Astrocyte of the spinal cord (primary cell): ENCODE measurements at places on chromosomes 16 and 17.

DNA sequence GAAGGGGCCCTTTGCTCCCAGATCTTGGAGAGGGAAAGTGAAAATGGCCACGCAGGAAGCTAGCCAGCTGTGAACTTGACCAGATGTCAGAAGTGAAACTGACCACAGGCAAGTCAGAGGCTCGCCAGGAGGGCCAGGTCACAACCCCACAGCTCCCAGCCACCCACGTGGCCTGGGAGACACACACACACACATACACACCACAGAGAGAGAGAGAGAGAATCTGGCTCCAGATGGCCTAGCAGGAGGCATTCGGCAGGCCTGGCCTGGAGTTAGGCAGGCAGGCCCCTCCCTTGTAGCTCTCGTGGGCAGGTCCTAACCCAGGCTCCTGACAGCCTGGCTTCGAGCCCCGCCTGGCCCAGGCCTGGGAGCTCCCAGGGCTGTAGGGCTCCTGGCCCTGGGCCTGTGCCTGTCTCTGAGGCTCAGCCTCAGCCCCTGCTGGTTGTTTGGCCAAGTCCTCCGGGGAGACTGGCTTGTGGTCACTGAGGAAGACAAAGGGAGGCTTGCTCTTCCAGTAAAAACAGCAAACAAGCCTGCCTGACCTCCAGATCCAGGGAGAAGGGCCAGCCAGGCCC is 20.2 kb downstream of the NGFR start:
- DNase-seq: peak; percentile 99

- peak; percentile 95 for DNase-seq
Measured at GRCh38 chr17:59846394-59847165, 46.2 kb downstream of the TUBD1 start.

DNA sequence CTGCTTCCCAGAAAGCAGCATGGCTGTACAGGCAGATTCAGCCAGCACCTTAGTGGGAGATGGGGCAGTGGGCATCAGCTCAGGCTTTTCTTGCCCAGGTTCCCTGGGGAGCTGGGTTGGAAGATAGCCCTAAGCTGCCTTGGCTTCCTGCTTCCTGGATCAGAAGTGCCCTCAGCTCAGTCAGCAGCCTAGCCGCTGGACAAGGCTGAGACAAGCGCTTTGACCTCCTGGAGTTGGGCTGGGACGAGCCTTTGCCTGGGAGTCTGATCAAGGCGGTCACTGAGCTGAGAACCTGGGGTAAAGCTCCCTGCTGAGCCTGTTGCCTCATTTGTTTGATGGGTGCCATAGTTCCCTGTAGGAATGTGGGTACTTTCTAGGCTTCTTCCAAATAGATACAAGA is 190.0 kb downstream of the RAB11FIP4 start:
- peak; percentile 68 for DNase-seq

DNA sequence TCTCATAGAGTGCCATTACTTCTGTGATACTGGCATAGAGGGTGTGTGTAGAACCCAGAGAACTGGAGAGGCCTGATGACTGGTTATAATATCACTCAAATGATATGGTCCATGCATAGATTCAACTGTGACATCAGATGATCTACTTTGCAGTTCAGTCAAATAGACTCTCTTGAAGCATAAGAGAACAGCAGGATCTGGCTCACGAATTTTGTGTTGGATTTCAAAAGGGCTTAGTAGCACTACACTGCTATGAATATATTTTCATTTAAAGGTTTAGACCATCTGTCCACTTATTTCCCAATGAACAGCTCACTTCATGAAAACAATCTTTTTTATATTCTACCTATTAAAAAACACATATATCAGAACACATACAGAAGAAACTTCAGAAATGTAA is 119.7 kb downstream of the KIF2B start:
- no peak for DNase-seq

DNA sequence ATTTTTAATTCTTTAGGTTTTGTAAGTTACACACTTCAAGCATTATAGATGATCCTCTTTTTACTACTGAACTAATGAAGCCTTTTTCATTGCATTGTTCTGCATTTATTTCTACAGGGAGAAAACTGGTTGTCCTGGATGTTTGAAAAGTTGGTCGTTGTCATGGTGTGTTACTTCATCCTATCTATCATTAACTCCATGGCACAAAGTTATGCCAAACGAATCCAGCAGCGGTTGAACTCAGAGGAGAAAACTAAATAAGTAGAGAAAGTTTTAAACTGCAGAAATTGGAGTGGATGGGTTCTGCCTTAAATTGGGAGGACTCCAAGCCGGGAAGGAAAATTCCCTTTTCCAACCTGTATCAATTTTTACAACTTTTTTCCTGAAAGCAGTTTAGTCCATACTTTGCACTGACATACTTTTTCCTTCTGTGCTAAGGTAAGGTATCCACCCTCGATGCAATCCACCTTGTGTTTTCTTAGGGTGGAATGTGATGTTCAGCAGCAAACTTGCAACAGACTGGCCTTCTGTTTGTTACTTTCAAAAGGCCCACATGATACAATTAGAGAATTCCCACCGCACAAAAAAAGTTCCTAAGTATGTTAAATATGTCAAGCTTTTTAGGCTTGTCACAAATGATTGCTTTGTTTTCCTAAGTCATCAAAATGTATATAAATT is 53.0 kb downstream of the TUBD1 start:
- peak; percentile 59 for DNase-seq

GRCh38 chr17:40560592-40561293 is 4.5 kb downstream of the CCR7 start:
- DNase-seq: peak; percentile 89

DNA sequence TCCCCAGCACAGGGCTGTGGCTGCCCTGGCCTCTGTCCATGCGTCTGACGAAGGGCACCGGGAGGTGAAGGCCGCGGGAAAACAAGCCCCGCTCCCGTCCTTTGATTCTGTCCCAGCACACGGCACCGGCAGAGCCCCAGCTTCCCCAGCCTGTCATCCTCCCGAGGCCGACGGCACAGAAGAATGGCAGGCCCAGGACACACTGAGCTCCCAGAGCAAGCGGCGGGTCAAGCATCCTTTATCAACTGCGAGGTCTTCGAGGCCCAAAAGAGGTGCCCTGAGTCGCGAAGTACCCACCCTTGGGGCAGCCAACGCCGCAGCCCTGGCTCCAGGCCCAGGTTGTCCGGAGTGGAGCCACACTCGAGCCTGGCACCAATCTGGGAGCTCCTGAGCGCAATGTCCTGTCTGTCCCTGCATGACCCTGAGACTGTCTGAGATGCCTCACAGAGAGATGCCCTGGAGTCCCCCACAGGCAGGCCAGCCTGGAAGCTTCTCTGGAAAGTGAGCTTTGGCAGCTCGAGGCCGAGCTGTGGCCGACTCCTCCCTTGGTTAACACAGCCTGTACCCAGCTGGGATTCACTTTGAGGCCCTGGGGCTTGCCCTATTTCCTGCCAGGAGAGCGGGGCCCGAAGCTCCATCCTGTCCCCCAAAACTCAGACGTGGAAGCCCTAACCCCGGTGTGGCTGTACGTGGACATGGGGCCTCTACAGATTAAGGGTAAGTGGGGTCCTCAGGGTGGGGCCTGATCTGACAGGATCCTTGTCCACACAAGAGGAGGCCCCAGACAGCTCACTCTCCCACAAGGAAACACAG is 23.3 kb downstream of the SLC7A5 start:
- DNase-seq: no peak
